ENCODE measurements at places on chromosomes 2 and 18.

GRCh38 chr2:193124815-193125214 lies 930.1 kb upstream of the TMEFF2 start:
- no peak for DNase-seq

DNA sequence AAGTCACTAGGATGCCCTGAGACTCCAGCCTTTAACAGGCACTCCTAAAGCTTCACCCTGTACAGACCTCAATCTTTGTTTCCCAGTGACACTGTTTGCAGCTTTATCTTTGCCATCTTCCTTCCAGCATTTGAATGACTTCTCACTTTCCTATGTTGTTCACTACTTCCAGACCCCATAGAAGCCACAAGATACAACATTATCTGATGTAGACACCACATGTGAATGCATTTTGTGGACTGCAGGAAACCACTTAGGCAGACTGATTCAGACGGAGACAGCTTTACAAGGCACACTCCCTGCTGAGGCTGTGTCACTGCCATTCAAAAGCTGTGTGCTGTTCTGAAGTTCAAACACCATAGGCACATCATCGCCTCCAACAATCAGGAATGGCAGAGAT lies 67.3 kb upstream of the SPATS2L start:
- DNase-seq: no peak

GRCh38 chr2:136894007-136894634 lies 128.8 kb downstream of the THSD7B start:
- DNase-seq: no peak

DNA sequence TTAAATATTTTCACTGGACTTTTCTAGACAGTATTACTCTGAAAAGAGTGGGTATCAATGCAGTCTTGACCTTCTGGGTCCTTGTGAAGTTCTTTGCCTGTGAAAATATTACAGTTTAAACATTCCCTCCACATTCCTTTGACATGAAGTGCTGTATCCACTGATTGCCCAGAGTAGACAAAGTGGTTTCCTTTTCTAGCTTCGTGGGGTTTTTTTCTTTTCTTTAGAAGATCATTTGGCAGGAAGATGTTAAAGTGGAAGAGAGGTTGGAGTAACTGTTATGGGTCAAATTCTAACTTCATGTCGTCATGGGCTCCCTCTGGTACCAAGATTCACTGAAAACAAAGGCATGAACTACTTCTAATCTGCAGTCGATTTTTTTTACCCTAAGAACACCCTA lies 496.9 kb downstream of the EPHA4 start:
- DNase-seq: peak; percentile 4

GRCh38 chr2:46376586-46376985 lies 79.4 kb downstream of the EPAS1 start:
- DNase-seq: no peak

- no peak for DNase-seq
Measured at GRCh38 chr2:84115173-84115857, 343.8 kb downstream of the SUCLG1 start.

DNA sequence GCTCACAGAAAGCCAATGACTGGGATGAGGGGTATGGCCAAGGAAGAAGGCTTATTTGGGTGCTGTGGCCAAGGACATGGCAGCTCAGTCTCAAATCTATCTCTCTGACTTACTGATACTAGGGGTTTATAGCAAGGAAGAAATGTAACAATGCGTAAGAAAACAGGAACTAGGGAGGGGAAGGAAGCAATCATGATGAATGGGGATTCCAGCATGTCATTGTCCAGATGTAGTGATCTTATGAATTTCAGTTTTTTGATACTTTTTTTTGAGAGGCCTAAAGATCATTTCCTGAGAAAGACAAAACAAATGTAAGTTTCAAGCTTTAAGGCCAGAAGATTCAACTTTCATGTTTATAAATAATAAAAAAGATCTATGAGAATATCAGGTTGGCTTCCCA lies 298.6 kb upstream of the FAM98A start:
- DNase-seq: no peak

GRCh38 chr2:46847185-46847710 lies 68.4 kb downstream of the MCFD2 start:
- peak; percentile 94 for DNase-seq

DNA sequence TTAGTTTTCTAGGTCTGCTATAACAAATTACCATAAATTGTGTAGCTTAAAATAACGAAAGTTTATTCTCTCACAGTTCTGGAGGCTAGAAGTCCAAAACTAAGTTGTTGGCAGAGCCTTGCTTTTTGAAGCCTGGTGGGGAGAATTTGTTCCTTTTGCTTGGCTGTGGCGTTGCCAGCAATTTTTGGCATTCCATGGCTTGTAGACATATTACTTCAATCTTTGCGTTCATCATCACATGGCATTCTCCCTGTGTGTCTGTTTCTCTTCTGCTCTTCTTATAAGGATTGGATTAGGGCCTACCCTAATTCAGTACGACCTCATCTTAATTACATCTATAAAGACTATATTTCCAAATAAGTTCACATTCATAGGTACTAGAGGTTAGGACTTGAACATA lies 217.7 kb downstream of the MBD5 start:
- DNase-seq: peak; percentile 79

Data from fibroblast of gingiva (primary cell).